Right renal cortex interstitium (tissue), 3 donors: ENCODE measurements at places on chromosomes 1 and 21.

DNA sequence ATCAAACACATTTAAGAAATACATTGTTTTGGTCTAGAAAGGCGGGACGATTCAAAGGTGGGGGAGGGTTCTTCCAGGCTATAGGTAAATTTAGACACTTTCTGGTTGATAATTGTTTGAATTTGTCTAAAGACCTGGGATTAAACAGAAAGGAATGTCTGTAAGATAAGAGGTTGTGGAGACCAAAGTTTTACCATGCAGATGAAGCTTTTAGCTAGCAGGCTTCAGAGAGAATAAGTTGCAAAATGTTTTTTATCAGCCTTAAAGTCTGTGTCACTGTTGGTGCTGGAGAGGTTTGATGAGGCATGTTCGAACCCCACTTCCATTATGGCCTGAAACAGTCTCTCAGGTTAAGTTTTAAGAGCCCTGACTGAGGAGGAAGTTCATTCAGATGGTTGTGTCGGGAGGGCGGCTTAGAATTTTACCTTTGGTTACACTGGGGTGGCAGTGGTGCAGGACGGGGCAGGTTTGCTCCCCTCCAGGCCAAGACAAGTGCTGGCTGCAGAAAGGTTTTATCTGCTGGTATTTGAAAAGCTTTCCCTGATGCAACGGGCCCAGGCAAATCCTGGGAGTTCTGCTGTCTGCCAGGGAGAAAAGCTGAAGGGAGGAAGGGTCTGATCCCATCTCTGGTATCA is 16.0 kb upstream of the SLC2A5 start:
- DNase-seq: no peak

- DNase-seq: no peak
Observed at GRCh38 chr21:38982804-38983203, 177.1 kb downstream of the ETS2 start.

GRCh38 chr1:108182959-108183700 is 17.0 kb downstream of the SLC25A24 start:
- DNase-seq: no peak

DNA sequence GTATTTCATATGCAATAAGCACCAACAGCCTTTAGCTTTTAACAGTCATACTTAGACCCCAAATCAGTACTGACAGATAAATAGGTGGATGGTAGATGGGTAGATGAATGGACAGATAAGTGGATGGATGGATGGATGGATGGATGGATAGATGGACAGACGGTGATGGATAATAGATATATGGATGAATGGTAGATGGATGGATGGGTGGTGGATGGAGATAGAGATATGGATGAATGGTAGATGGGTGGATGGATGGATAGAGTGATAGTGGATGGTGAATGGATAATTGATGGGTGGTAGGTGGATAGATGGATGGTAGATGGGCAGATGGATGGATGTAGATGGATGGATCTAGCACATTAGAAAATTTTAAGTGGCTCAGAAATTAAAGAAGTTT is 62.5 kb downstream of the TIAM1 start:
- DNase-seq: no peak

DNA sequence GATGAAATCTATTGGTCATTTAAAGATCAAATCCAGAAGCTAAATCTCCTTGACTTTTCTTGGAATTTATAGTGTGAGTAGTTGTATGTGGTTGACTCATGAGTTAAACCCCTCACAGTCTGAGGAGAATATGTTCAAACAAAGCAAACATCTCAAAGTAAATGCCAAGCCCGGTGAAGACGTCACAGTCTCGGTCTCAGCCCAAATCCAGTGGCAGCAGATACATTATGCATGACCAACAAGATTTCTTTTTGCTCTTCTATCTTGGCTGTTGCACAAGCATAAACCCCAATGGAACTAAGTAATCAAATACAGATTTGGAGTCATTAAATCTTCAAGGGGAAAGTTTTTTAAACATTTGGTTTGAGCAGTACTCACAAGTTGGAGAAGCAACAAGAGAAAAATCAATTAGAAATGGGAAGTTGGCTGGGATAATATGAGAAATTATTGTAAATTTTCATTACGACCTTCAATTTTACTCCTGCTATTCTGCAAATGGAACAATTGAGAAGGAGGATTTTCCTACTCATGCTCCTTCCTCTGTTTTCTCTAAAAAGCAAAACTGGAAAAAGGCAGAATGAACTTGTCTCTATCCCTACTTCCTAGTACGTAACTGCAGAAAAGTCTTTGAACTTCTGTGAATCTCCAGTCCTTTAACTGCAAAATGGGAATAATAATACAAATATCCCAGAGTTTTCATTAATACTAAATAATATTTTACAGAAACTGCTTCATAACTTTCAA is 575.8 kb downstream of the NUF2 start:
- DNase-seq: no peak

DNA sequence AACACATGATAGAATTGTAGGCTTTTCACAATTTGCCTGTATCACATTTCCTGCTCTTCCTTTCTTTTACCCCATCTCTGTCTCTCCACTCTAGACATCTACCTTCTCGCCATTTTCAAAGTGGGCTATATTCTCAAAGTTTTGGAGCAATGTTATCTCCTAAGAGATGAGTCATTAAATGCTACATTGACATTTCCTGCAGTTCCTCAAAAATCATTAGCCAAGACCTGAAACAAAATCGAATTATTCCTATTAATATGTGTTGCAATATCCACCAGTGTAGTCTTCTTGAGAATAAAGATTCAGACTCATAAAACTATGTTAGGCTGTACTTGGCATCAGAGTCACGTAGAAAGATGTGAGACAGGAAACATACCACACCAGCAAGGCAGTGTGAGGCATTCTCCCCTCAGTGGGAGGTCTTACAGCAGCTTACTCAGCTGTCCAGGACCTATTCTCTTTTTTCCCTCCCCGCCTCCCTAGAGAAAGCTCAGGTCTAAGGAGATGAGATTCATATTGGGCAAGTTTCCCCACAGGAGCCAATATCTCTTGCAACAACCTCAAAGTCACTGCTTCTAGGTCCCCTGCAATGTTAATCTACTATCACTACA is 38.8 kb downstream of the FRRS1 start:
- DNase-seq: no peak

GRCh38 chr1:240312872-240313271 is 221.2 kb downstream of the FMN2 start:
- no peak for DNase-seq

DNA sequence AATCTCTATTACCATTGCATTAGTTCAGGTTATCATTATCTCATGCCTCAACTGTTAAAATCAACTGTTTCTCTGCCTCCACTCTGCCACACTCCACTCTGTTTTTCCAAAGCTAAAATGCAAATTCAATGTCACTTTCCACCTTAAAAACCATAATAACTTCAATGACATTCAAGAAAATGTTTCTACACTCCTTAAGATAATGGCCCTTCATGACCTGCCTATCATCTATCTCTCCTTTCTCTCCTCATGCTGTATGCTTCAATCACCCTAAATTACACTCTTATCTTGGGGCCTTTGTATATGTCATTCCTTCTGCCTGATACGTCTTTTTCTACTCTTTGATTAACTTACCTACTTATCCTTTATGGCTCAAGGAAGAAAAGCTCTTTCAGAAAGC is 296.0 kb downstream of the LRRC7 start:
- no peak for DNase-seq

DNA sequence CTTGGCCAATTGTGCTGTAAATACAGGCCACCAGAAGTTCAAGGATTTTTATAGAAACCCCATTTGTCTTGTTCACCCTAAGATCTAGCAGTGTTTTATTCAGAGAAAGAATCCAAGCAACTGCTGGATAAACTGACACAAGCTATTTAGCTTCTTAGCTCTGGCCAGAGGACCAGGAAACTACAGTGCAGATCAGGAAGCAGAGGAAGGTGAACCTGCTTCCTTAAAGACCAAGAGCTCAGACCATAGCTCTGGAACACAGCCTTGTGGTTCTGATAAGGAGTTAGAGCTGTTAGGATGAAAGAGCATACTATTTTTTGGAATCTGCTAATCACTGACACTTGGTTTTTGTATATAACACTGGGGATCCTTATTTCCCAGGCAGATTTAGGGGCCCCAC is 5.2 kb upstream of the CCDC17 start:
- DNase-seq: no peak

GRCh38 chr1:41812453-41812852 is 106.3 kb downstream of the HIVEP3 start:
- no peak for DNase-seq

GRCh38 chr1:117167402-117167801 is 43.3 kb downstream of the VTCN1 start:
- DNase-seq: no peak

GRCh38 chr1:198196630-198197029 is 39.8 kb downstream of the NEK7 start:
- no peak for DNase-seq

GRCh38 chr1:44985747-44986359 is 542 bp downstream of the EIF2B3 start:
- DNase-seq: no peak

DNA sequence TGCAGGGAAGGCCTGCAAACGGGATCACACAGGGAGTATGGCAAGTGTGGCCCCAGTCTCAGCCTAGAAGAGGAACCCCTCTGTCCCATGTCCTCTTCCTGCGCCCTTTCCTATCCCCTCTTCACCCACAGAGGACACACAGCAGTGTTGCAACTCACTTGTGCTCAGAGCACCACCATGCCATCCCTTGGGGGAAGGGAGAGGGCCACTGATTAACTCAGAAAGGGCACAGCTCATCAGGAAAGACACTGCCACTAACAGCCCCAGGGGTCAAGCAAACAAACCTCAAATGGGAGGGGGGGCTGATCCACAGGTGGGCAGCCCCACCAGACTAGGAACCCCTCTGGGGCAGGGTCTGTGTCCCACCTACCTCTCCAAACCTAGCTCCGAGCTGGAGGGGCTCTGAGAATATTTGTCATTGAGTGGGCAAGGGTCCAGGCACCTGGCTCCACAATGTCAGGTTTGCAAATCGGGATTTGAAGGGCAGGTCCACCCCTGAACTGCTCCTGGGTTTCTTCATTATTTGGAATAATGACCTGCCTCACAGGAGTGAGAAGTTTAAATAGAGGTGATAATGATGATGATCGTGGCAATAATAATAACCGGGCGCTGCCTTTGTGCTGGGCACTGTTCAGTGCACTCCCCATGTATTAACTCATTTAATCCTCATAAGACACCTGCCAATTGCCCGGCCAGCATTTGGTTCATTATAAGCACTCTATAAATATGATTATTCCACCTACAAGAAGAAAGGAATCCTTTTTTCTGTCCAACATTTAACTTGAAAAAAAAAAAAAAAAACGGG is 1.0 kb downstream of the ALDH4A1 start:
- no peak for DNase-seq
